ENCODE measurements at places on chromosomes 13 and 19.

- H3K4me3 ChIP-seq, result no peak overlapping the region
- H3K27me3 ChIP-seq, result peaks cover 6% of the 10 kb centered on the region
- H3K36me3 ChIP-seq, result no peaks in the 10 kb centered on the region
- no peak for DNase-seq
Measured at GRCh38 chr13:94481941-94482340, 2.5 kb upstream of the DCT start.

DNA sequence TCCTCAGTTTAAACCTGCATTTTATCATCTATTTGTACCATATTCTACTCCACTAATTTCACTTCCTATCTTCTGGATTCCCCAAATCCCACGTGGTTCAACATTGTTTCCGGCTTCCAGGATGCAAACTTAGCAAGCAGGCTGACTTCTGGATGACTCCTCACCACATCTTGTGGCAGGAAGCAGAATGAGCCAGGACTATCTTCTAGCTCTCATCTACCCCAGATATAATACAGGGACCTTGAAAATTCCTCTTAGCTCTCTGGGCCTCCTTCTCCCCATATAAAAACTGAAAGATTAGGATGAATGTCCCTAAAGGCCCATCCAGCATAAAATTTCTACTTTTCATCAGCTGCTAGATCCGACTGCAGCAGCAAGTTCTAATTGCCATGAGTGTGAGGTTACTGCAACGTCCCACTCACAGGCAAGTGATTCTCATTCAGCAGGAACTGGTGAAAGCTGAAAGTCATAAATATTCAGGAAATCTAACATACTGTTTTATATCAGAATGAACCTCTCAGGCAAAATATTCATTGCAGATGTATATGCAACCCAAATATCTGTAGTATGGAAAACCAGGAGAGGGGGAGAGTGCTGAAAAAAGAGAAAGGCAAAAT lies 93.4 kb downstream of the KCTD12 start:
- no peaks in the 10 kb centered on the region for H3K36me3 ChIP-seq
- no peak overlapping the region for H3K4me3 ChIP-seq
- H3K27ac ChIP-seq, result no peak overlapping the region
- no peaks in the 10 kb centered on the region for H3K4me1 ChIP-seq

DNA sequence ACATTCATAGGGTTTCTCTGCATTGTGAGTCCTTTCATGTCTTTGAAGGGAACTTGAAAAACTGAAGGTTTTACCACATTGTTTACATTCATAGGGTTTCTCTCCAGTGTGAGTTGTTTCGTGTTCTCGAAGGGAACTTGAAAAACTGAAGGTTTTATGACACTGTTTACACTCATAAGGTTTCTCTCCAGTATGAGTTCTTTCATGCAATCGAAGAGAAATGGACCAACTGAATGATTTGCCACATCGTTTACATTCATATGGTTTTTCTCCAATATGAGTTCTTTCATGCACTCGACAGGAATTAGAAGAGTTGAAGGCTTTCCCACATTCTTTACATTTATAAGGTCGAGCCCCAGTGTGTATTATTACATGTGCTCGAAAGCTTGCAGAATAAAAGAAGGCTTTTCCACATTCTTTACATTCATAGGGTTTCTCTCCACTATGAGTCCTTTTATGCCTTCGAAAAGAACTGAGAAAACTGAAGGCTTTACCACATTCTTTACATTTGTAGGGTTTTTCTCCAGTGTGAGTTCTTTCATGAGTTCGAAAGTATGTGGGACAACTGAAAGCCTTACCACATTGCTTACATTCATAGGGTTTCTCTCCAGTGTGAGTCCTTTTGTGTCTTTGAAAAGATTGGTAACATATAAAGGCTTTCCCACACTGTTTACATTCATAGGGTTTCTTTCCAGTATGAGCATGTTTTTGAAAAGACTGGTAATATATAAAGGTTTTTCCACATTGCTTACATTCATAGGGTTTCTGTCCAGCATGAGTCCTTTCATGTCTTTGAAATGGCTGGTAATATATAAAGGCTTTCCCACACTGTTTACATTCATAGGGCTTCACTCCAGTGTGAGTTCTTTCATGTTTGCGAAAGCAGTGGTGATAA lies 20.7 kb downstream of the ZNF14 start:
- no peaks in the 10 kb centered on the region for H3K27me3 ChIP-seq
- DNase-seq, result no peak
- H3K4me3 ChIP-seq, result no peak overlapping the region
- no peak overlapping the region for H3K27ac ChIP-seq
- H3K4me1 ChIP-seq, result no peaks in the 10 kb centered on the region

DNA sequence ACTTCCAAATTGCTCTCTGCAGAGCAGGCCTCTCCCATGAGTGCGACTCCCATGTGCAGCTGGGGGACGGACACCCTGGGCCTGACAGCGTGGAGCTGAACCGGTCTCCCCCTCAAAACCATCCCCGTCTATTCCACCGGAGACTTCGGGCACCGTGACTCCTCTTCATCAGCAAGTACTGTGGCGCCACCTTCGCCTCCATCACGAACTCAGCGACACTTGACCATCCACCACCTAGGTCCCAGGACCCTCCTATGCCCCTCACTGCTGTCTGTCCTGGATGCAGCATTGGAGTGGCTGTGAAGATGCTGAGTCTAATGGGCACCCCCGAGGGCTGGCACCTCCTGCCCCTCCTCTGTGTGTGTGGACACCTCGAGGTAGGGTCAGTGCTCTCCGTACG lies 20.6 kb downstream of the CILP2 start:
- peaks cover 12% of the 10 kb centered on the region for H3K4me1 ChIP-seq
- no peaks in the 10 kb centered on the region for H3K27me3 ChIP-seq
- DNase-seq, result no peak
- no peak overlapping the region for H3K4me3 ChIP-seq
- peaks cover 27% of the 10 kb centered on the region for H3K36me3 ChIP-seq

- H3K4me3 ChIP-seq, result peak within 1 kb of the TSS; percentile 88
- no peaks in the 10 kb centered on the region for H3K27me3 ChIP-seq
- peak; percentile 94 for DNase-seq
Measured at GRCh38 chr13:32427852-32428580, at the start of gene N4BP2L1. N4BP2L1 (minus strand) TSS chr13:32428130; CDS start chr13:32428082, 48 bp downstream.

GRCh38 chr13:21055511-21056045 lies 5.8 kb downstream of the LATS2 start:
- no peak overlapping the region for H3K27ac ChIP-seq
- DNase-seq, result no peak
- no peak overlapping the region for H3K4me3 ChIP-seq
